ENCODE measurements at places on chromosomes 1 and 21.
A peak's percentile ranks its signal among the peaks of the same experiment; 100 is the strongest.

DNA sequence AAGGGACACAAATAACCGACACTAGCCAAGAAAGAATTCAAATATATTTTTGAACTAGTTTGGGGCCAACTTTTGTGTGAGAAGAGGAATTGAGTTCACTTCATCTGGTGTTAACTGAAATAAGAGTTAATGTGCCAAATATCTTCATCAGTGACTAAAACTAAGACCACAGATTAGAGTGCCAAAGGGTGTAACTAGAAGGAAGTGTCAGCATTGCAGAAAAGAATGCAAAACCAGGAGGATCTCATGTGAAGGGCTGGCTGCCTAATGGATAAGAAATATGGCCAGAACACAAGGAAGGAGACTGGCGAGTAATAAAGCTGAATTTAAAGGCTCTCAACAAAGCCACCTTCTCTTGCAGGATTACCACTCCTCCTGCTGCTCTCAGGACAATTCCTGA is 61.8 kb upstream of the LRRC8D start:
- no peak for DNase-seq

- DNase-seq: no peak
Observed at GRCh38 chr1:234536741-234537140, 57.8 kb upstream of the TARBP1 start.

DNA sequence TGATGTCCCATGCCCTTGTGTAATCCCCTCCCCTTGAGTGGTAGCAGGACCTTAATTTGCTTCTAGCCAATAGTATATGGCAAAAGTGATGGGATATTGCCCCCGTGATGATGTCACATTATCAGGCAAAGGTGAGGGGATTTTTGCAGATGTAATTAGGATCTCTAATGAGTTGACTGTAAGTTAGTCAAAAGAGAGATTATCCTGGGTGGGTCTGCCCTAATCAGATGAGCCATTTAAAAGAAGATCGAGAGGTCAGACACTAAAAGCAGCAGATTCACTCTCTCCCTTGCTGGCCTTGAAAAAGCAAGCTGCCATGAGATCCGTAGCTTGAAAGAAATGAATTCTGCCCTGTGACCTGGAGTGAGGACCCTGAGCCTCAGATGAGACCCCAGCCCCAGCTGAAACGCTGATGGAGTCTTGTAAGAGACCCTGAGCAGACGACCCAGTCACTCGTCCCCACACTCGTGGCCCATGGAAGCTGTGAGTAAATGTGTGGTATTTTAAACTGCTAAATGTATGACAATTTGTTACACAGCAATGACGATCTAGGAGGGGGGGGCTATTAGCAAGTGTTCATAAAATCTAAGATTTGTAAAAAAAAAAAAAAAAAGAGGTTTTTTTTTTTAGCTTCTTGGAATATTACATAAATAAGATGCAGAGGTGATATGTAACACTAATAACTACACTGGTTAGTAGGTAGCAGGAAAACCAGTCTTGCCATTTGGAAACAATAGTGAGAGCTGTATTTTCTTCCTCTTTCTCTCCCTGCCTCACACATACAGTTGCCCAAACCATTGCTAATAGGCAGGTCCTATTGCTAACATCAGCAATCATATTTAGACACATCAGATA is 50.3 kb upstream of the TARBP1 start:
- DNase-seq: no peak

GRCh38 chr1:166145499-166145898 is 21.3 kb downstream of the FAM78B start:
- DNase-seq: no peak

GRCh38 chr1:232239998-232240397 is 389.9 kb downstream of the SIPA1L2 start:
- DNase-seq: no peak

- DNase-seq: no peak
Observed at GRCh38 chr1:182752077-182752988, 37.2 kb upstream of the NPL start.

DNA sequence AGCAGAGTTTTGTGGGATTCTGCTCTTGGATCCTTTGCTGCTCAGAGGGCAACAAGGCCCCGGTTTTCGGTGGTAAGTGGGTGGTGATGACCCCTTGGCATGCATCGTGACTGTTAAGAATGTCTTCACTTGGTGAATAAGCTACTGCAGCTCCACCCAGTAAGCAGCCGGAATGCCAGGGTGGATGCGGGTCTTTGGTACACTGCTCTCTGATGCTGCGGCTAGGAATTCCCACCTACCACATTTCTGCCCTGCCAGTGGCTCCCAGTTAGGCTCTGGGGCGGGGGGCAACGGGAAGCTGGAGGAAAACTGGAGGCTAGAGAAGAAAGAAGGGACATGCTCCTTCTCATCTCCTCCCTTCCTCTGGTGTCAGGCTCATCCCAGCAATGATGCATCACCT is 180.4 kb upstream of the GALNT2 start:
- DNase-seq: no peak

DNA sequence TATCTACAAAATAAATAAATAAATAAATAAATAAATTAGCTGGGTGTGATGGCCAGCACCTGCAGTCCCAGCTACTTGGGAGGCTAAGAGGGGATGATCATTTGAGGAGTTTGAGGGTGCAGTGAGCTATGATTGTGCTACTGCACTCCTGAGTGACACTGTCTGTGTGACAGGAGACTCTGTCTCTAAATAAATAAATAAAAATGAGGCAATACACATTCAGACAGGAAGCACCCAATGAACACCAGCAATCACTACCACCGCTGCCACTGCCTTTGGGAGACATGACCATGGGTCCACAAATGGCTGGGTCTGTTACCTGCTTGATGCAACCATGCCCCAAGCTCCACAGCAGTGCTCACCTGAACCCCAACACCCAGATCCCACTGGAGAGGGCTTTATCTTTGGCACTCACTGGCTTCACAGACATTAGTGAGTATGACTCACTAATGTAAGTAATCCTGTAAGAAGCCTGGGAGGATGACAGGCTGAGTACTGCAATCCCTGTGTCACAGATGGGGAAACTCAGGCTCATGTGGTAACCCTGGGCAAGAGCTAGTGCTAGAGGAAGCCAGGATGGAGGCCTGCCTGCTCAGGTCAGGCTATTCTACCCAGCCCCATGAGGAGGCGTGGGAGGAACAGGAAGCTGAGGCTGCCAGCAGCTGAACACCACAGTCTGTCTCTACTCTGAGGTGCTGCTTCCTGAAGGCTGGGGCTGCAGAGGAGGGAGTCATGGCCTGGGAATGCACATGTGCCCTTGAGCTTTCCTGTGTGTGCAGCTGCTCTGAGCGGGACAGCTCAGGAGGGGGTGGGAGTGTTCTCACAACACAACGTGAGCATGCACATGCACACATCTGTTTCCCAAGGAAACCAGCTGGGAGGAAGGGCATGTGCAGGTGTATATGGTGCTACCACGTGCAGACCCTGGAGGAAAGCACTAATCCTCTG is 43.0 kb downstream of the SLC9A1 start:
- peak; percentile 98 for DNase-seq

- DNase-seq: no peak
Observed at GRCh38 chr1:89286549-89287180, 14.0 kb upstream of the GBP5 start.

- DNase-seq: peak; percentile 26
Observed at GRCh38 chr1:118948846-118949245, 39.3 kb downstream of the TBX15 start.

GRCh38 chr1:12376236-12377045 is 146.6 kb downstream of the VPS13D start:
- DNase-seq: no peak

DNA sequence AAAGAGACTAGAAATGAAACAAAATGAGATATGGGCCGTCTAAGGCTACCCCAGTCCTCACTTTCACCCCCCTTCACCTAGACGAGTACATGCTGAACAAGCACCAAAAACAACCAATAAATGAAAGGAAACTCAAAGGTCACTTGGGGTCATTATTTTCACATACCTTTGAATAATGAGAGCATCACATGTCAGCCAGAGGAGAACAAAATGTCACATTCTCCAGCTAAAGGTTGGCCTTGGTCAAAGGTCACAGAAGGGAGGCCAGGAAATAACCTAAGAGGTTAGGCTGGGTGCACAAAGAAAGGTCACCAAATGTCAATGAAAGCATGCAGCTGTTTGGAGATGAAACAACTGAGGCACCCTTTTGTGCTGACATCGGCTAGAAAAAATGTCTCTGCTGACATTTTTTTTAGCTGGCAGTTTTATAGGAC is 288.7 kb upstream of the USP25 start:
- no peak for DNase-seq

DNA sequence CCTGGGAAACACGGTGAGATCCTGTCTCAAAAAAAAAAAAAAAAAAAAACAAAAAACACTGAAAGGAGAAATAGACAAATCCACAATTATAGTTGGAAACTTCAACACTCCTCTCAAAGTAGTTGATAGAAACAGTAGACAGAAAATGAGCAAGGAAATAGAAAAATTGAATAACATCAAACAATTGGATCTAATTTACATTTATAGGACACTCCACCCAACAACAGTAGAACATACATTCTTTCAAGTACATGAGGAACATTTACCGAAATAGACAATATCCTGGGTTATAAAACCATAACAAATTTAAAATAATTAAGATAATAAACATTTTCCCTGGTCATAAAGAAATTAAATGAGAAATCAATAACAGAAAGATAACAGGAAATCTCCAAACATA is 14.9 kb upstream of the ZMYM1 start:
- DNase-seq: no peak

DNA sequence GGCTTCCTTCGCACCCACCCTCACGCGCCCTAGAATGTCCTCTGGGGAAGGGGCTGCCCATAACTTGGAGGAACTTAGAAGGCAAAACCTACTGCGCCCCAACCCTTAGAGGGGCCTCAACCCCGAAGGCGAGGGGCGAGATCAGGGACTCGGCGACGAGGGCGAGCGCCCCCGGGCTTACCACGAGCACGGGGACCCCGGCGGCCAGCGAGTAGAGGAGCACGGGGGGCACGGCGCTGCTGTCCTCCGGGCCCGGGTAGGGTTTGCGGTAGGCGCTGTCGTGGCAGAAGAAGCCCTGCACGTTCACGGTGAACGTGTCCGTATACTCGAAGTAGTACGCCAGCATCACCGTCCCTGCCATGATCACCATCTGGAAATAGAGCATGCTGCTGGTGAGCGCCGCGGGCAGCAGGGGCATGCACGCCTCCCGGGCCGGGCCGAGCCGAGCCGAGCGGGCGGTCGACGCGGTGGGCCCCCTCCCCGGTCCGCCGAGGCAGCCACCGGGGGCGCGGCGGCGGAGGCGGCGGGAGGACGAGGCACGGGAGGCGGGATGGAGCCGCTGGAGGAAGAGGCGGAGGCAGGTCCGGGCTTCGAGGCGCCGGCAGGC is 304 bp downstream of the PLPPR5 start:
- DNase-seq: peak; percentile 29

DNA sequence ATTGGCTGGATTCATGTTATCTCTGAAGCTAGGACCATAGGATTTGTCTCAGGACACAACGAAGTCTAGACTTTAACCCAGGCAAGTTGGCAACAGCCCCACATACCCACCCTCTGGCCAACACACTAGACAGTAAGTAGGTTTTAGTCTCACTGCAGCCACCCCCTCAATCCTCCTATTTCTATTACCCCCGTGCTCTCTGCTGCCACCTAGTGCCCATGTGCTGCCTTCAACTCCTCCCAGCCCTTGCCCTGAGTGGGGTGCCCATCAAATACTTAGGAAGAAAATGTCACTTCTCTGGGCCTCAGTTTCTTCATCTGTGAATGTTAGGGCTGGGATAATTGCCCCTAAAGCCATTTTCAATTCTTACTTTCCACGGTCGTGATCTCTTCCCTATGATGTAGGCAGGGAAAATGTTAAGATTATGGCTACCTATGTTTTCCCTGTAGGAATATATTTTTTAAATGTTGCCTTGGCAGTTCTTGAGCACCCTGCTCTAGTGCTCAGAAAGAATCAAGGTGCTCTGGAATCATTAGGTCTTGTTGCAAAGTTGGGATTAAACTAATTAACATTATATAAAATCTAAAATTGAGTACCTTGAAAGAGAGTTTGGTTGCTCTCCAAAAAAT is 213.0 kb downstream of the LMX1A start:
- peak; percentile 11 for DNase-seq

DNA sequence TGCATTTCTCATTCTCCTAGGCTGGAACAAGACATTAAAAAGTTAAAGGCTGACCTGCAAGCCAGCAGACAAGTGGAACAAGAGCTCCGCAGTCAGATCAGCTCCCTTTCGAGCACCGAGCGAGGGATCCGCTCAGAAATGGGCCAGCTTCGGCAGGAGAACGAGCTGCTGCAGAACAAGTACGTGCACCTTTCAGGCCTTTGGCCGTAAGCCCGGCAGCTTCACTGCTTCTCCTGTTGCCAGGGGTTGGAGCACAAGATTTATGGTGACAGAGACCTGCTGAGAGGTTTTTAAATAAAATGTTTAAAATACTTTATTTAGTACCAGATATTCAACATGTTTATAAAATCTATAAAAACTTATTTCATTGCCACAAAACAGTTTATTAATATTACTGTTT is 53.4 kb downstream of the MACO1 start:
- DNase-seq: no peak

Data from ELR (cell line).